Left lung (tissue), 14 donors: ENCODE measurements at places on chromosomes 6 and 20. TPM values are rescaled to one million over a fixed set of nuclear protein-coding genes. Genes with fewer than 3 reads are reported as not detected.

DNA sequence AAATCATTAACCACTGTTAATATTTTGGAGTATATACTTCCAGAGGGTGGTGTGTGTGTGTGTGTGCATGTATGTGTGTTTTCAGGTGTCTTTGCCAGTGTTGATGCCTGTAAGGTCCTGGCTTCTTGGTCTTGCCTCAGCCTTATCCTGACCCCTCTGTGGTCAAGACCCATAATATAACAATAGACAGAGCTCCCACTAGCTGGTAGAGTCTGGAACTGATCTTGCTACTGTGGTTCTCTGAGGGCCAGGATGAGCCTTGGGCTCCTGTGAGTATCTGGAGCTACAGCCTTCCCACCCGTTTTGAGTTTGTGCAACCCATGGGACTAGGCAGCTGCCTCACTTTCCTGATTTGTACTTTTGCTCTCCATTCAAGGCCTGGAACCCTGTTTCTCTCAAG, 191.0 kb downstream of the IBTK start:
- no peak overlapping the region for H3K4me3 ChIP-seq
- no peaks in the 10 kb centered on the region for H3K36me3 ChIP-seq
- H3K27me3 ChIP-seq: no peaks in the 10 kb centered on the region

KIF25 gene
- 13.0 TPM for polyA plus RNA-seq

DNA sequence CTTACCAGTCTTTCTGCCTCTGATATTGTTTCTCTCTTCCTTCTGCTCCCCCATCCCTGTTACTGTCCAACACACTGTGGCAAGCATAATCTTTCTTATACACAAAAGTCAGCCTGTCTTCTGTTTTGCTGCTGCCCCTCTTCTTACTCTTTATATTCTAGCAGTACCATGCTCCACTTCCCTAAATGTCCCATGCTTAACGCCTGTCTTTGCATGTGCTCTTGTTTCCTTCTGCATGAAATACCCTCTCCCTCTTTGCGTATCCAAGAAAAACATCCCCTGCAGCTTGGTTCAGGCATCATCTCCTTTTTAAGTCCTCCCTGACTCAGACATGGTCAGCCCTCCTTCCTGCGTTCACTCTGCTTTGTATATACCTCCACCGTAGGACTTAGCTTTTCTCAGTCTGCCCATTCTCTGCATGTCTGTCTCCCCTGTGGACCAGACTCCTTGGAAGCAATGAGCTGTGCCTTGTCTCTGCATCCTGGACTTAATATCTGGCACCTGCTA, 103.9 kb downstream of the CTNNBL1 start:
- DNase-seq: no peak
- no peaks in the 10 kb centered on the region for H3K4me1 ChIP-seq
- no peak overlapping the region for H3K4me3 ChIP-seq
- H3K27ac ChIP-seq: no peak overlapping the region

DNA sequence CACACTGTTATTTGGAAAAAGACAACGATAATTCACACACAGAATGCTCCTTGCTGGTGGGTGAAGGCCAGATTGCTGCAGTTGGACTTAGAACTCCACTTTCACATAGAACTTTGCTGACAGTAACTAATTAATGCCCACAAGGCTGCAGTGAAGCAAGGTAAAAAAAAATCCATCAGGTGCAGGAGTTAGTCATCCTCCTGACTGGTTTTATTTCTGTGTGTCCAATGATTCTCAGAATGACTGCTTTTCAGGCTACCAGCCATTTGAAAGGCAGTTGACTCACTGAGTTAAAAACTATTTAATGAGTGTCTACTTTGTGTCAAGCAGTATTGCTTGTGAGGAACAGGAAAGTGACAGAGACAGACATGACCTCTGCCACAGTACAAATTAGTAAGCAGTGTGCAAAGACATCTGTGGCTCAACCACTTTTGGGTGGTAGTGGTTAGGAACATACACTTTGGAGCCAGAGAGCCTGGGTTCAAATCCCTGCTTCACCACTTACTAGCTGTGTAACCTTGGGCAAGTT, 41.9 kb downstream of the ELOVL5 start:
- H3K27ac ChIP-seq: no peak overlapping the region
- H3K4me3 ChIP-seq: no peak overlapping the region
- H3K4me1 ChIP-seq: peaks cover 76% of the 10 kb centered on the region
- no peak for DNase-seq
- H3K36me3 ChIP-seq: no peaks in the 10 kb centered on the region
- H3K27me3 ChIP-seq: no peaks in the 10 kb centered on the region

- DNase-seq: no peak
- no peaks in the 10 kb centered on the region for H3K36me3 ChIP-seq
- H3K4me3 ChIP-seq: no peak overlapping the region
Observed at GRCh38 chr6:106749609-106750008, 120.2 kb downstream of the QRSL1 start.

MEI4 gene
- polyA plus RNA-seq: 0.10 TPM

DNA sequence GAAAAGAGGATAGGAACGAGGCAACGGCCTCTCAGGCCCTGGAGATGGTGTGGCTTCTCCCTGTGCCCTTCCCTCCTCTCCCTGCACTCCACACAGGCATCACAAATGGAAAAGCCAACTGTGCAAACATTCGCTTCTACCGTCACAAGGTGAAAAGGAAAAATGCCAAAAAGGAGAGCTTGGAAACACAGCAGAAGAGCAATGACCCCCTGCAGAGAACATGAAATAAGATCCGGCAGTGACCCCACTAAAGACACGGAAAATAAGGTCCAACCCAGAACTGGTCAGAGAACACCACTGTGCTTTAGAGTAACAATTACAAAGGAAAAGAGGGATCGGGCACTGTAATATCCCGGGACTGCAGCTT, 63.0 kb downstream of the SLC22A23 start:
- no peak for DNase-seq
- no peak overlapping the region for H3K27ac ChIP-seq
- H3K4me1 ChIP-seq: peaks cover 4% of the 10 kb centered on the region
- no peaks in the 10 kb centered on the region for H3K27me3 ChIP-seq
- no peak overlapping the region for H3K4me3 ChIP-seq

DNA sequence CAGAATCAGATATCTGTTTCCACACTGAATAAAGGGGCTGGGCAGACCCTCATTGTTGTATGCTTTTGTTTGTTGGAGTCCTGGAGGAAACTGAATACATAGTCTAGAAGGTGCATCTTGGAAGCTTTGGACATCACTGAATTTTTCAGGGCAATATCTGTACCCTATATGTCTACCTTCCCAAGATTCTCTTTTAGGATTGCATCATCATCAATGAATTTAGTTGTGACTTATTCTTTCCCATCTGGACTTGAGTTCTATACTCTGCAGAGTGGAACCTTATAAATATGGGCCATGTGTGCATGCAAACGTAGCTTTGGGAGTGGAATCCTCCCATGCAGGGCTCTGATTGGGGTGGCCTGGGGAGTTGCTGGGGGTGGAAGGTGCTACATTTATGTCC, 60.7 kb upstream of the PROKR2 start:
- H3K4me3 ChIP-seq: no peak overlapping the region
- no peaks in the 10 kb centered on the region for H3K4me1 ChIP-seq
- H3K36me3 ChIP-seq: no peaks in the 10 kb centered on the region
- no peak overlapping the region for H3K27ac ChIP-seq

DNA sequence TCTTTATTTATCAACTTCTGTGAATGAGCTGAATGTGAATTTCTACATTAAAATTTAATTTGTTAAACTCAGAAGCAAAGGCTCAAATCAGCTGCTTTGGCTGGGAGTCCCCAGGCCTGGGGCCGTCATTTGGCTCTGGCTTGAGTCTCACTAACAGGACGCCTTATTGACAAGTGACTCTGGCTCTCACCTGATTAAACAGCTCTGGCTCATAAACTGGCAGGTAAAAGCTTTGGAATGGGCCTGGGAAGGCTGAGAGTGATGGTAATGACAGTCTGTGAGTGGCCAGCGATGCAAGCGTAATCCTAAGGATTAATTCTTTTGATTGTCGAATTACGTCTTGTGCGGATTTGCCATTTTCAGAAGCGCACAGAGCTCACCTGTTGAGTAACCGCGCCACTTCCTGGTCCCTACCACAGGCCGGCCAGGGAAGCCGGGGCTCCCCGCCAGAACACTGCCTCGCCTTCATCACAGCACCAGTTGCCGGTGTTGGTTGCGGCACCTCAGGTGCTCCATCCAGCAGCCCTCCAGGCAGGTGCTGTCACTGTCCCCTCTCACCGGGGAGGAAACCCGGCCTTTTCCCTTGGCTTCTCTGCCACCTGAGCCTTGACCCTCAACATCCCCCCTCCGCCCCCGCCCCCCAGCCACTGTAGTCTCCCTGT, 110.7 kb downstream of the ZDHHC14 start:
- H3K27ac ChIP-seq: no peak overlapping the region
- no peak for DNase-seq
- no peaks in the 10 kb centered on the region for H3K36me3 ChIP-seq
- no peaks in the 10 kb centered on the region for H3K4me1 ChIP-seq

MAPK13 gene
- polyA plus RNA-seq: 15.7 TPM

DNA sequence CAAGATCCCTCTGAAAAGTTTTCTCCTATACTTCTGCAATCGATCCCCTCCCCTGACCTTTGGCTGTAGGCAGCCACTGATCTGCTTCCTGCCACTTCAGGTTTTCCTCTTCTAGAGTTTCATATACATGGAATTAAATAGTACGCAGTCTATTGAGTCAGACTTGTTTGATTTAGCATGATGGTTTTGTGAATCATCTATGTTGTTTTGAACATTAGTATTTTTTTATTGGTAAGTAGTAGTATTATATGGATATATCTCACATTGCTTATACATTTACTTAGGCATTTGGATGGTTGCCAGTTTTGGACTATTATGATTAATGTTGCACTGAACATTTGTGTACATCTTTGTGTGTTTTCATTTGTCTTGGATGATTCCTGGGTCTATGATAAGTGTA, 518.0 kb downstream of the CD109 start:
- no peak overlapping the region for H3K27ac ChIP-seq
- no peak overlapping the region for H3K4me3 ChIP-seq
- DNase-seq: no peak
- H3K36me3 ChIP-seq: no peaks in the 10 kb centered on the region
- no peaks in the 10 kb centered on the region for H3K27me3 ChIP-seq

GUCA1A gene
- polyA plus RNA-seq: 0.24 TPM

- DNase-seq: no peak
- H3K27ac ChIP-seq: no peak overlapping the region
- H3K4me1 ChIP-seq: no peaks in the 10 kb centered on the region
- H3K27me3 ChIP-seq: no peaks in the 10 kb centered on the region
Observed at GRCh38 chr20:35506872-35507638, 22.4 kb downstream of the C20orf173 start.

HNF4A gene
- 1.6 TPM for polyA plus RNA-seq

DNA sequence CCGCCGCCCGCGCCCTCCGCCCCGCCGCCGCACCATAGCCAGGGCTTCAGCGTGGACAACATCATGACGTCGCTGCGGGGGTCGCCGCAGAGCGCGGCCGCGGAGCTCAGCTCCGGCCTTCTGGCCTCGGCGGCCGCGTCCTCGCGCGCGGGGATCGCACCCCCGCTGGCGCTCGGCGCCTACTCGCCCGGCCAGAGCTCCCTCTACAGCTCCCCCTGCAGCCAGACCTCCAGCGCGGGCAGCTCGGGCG, 1.5 kb downstream of the FOXC1 start:
- no peak for DNase-seq
- peaks cover 84% of the 10 kb centered on the region for H3K27me3 ChIP-seq
- H3K4me3 ChIP-seq: peak overlapping the region; percentile 59
- no peak overlapping the region for H3K27ac ChIP-seq
- H3K4me1 ChIP-seq: peaks cover 12% of the 10 kb centered on the region

SLC2A10 gene
- polyA plus RNA-seq: 20.7 TPM

- no peak overlapping the region for H3K4me3 ChIP-seq
- no peak for DNase-seq
- no peaks in the 10 kb centered on the region for H3K27me3 ChIP-seq
- no peaks in the 10 kb centered on the region for H3K36me3 ChIP-seq
- H3K4me1 ChIP-seq: no peaks in the 10 kb centered on the region
- H3K27ac ChIP-seq: no peak overlapping the region
Observed at GRCh38 chr20:4169360-4170190, 154.2 kb upstream of the RNF24 start.

GRCh38 chr20:32291166-32291565, 13.7 kb downstream of the KIF3B start:
- H3K27ac ChIP-seq: no peak overlapping the region
- H3K4me1 ChIP-seq: peaks cover 10% of the 10 kb centered on the region
- DNase-seq: no peak
- H3K4me3 ChIP-seq: no peak overlapping the region
- no peaks in the 10 kb centered on the region for H3K27me3 ChIP-seq

ELOVL2 gene
- 4.2 TPM for polyA plus RNA-seq

- no peaks in the 10 kb centered on the region for H3K4me1 ChIP-seq
- no peak for DNase-seq
- H3K27ac ChIP-seq: no peak overlapping the region
- H3K36me3 ChIP-seq: no peaks in the 10 kb centered on the region
- no peaks in the 10 kb centered on the region for H3K27me3 ChIP-seq
Observed at GRCh38 chr6:160139420-160139851, 17.8 kb downstream of the SLC22A1 start.

DNA sequence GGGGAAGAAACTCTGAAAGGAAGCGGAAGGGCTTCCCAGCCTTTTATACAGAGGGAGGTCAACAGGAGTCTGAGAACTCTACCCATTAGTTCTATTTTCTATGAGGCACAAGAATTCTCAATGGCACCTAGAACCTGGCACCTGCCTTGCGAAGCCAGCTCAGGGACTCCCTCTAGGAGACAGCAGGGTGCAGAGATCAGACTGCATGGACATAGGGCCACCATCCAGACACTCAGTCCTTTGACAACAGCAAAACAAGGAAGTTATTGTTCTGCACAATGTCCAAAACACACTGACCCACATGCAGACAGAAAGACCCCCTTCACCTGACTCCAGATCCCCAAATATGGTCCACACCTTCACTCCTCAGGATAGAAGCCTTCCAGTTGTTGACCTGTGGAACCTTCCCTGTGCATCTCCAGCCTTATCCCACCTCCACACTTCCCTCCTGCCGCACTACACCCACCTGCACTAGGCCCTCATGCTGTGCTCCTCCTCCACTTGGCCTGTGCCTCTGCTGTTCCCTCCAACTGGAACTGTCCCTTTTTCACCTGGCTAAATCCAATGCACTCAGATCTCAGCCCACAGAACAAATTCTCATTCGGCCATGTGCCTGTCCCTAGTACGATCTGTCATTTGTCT, 27.8 kb downstream of the ACSS1 start:
- peaks cover 21% of the 10 kb centered on the region for H3K4me1 ChIP-seq
- no peak overlapping the region for H3K4me3 ChIP-seq
- DNase-seq: no peak
- H3K27ac ChIP-seq: no peak overlapping the region
- H3K36me3 ChIP-seq: peaks cover 13% of the 10 kb centered on the region

PHF20 gene
- 38.0 TPM for polyA plus RNA-seq

- H3K4me1 ChIP-seq: peaks cover 28% of the 10 kb centered on the region
- H3K4me3 ChIP-seq: no peak overlapping the region
- H3K27me3 ChIP-seq: no peaks in the 10 kb centered on the region
- DNase-seq: no peak
Observed at GRCh38 chr6:329888-330691, 37.8 kb downstream of the DUSP22 start.

GRCh38 chr6:111650049-111650448, 44.4 kb upstream of the TRAF3IP2 start:
- H3K4me1 ChIP-seq: no peaks in the 10 kb centered on the region
- H3K27ac ChIP-seq: no peak overlapping the region
- H3K4me3 ChIP-seq: no peak overlapping the region
- DNase-seq: no peak
- H3K36me3 ChIP-seq: no peaks in the 10 kb centered on the region
- no peaks in the 10 kb centered on the region for H3K27me3 ChIP-seq

- H3K4me3 ChIP-seq: no peak overlapping the region
- no peaks in the 10 kb centered on the region for H3K27me3 ChIP-seq
- no peak overlapping the region for H3K27ac ChIP-seq
Observed at GRCh38 chr6:31299511-31299910, 27.6 kb upstream of the HLA-C start.

- no peaks in the 10 kb centered on the region for H3K27me3 ChIP-seq
- no peak for DNase-seq
- no peak overlapping the region for H3K27ac ChIP-seq
- H3K4me3 ChIP-seq: no peak overlapping the region
- no peaks in the 10 kb centered on the region for H3K36me3 ChIP-seq
Observed at GRCh38 chr6:109644131-109644530, 46.9 kb downstream of the AK9 start.
